GM12864 (cell line): ENCODE measurements at places on chromosomes 16 and 17.

- no peak for DNase-seq
These were observed 11.6 kb downstream of the FBXL19 start for GRCh38 chr16:30934827-30935557.

DNA sequence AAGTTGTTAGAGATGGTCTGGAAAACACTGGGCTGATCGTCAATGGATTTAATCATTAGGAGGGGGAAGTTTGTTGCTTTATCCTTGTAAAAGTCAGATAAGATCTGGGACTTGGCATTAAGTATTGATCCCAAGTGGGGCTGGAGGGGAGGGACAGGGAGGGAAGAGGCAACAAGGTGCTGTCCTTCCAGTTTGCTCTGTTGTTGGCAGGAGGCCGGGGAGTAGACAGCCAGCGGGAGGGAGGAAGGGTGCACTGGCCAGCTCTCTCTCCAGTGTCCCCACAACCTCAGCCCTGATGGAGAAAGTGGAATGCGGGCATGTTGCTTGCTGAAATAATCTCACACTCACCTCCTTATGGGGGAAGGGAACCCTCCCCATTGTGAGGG lies 210.2 kb downstream of the CCDC182 start:
- DNase-seq = no peak

DNA sequence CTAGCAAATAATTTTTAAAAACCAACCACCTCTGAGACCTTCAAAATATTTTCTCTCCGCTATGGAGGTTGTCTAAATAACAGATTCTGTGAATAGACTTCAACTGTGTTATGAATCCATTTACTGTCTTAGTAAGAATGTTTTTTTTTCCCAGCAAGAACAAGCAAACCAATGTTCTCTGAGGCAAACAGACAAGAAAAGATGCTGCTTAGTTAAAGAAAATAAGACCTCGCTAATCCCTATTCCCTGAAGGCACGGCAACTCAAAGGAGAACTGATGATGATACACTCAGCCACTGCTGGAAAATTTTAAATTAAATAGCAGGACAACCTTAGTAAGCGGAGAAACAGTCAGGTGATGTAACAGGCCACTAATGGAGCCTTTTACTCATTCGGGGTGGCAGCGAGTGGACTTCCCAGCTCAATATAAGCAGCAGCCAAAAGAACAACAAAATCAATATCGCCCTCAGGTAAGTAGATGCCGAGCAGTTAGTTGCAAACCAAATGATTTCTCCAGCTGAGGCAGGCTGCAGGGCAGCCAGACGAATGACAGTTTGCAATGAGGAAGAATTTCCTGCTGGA lies 81.8 kb downstream of the CPPED1 start:
- DNase-seq = no peak

- DNase-seq = no peak
These were observed 208.7 kb downstream of the PRKCA start for GRCh38 chr17:66511135-66511534.

DNA sequence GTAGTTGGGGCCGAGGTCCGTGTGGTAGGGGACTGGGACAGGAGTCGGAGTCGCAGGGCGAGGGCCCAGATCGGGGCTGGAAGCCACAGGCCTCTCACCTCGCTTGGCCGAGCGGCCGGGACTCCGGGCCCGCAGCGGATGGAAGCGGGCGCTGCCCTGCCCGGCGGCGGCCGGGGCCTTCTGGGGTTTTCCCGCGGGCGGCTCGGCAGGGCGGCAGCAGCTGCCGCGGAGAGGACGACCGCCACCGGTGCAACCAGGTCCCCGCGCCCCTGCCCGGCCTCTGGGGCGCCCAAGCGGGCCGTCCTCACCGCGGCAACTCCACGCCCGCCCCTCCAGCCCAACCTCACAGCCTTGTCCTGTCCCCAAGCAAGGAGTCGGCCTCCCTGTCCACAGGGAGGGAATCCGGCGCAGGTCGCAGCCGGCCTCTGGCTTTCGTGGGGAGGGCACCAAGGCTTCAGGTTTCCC lies 15.6 kb upstream of the UTP6 start:
- no peak for DNase-seq

- no peak for DNase-seq
These were observed 7.1 kb downstream of the MIEN1 start for GRCh38 chr17:39722965-39723848.

- no peak for DNase-seq
These were observed 345.1 kb upstream of the PSMD7 start for GRCh38 chr16:73951481-73951880.

GRCh38 chr16:18829251-18829650 lies 27.9 kb upstream of the ARL6IP1 start:
- no peak for DNase-seq

GRCh38 chr16:82175627-82176026 lies 5.6 kb upstream of the MPHOSPH6 start:
- DNase-seq = no peak

DNA sequence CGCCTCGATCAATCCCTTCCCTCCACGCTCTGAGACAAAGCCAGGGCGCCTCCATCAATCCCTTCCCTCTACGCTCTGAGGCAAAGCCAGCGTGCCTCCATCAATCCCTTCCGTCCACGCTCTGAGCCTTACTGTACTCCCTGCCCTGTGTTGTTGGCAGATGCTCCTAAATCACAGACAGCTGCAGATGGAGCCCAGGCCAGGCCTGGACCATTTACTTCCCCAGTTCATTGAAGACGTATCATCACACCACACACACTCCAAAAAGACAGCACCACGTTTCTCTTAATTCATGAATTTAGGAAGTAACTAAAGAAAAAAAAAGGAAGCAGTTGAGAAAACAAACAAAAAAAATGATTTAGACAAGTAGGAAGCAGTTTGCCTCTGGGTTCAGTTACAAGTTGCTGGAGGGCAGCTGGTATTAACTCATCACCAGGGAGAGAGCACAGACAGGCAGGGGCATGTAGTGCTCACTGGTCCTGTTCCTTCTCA lies 7.4 kb upstream of the CD300LD start:
- no peak for DNase-seq

GRCh38 chr17:27669136-27669535 lies 38.1 kb downstream of the LGALS9 start:
- no peak for DNase-seq

GRCh38 chr17:64504769-64505339 lies 1.2 kb downstream of the DDX5 start:
- no peak for DNase-seq

- DNase-seq = no peak
These were observed 7.8 kb upstream of the SRL start for GRCh38 chr16:4249530-4250308.

DNA sequence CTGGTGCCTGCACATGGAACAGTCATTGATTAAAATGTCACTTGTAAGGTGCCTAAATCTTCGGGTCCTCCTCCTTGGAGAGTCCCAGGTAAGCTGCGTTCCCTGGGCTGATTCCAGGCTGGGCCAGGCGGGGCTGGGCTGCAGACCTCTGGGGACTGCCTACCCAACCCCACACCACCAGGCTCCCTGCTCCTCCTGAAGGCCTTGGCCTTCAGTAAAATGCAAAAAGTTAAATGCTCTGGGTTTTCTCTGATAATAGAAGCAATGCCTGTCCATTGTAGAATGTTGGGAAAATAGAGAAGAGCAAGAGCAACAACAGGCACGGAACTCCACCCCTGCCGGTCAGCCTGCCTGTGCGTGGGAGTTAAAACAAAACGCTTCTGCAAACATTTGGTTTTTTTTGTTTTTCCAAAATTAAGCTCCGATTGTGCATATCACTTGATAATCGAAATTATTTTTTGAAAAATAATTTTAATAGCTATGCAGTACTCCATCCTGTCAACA lies 363.9 kb downstream of the SEC14L1 start:
- no peak for DNase-seq

DNA sequence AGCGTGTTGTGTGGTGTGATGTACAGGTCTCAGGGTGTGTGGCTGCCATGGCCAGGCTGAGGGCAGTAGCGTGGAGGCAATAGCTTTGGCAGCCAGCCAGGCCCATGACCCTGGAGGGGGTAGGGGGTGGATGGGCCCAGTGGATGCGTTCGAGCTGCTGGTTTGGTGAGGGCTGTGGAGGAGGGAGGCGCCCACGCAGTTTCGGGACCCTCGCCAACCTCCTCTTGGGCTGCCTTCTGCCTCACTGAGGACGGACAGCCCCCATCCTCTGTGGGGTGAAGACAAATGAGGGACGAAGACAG lies 238.6 kb upstream of the GSE1 start:
- DNase-seq = no peak

- DNase-seq = no peak
These were observed 271.3 kb upstream of the ZFHX3 start for GRCh38 chr16:73319261-73319660.

DNA sequence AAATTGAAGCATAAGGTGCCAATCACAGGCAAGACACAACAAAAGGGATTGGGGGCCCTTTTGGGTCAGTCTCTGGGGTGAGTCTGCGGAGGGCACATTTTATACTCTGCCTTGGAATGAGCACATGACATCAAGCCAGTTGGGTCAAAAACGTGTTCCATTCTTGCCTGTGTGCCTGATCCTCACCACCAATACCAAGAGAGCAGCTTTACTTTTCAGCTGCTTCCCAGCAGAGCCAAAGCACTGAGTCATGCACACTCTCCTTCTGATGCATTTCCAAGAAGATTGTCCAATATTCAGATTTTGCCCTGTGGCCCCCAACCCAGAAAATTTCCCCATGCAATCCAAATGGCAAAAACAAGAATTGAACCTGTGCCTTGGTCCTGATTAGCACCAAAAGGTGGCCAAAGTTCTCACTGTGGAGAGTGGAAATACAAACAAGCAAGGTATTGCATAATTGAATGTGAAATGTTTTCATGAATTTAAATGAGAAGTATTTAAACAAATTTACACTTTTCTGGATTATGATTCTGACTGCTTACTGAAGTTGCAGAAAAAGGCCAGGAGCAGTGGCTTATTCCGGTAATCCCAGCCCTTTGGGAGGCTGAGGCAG lies 217.8 kb upstream of the SOX9 start:
- no peak for DNase-seq

DNA sequence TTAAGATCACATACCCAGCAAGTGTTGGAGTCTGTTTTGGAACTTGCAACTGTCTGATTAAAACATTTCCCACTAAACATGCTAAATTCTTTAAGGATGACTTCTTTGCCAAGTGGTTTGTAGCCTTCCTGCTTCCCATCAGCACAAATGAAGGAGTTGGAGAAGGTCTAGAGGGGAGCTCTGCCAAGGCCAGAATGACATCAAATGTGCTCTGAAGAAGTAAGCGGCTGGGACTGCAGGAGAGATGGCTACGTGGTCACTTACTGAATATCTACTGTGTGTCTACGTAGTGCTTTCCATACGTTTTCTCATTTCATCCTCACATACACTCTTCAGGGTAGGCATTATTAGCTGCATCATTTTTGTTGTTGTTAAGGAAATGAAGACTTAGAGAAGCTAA lies 135.7 kb upstream of the NLRP1 start:
- DNase-seq = no peak

- no peak for DNase-seq
These were observed 278.4 kb upstream of the IRX5 start for GRCh38 chr16:54652201-54652770.

- no peak for DNase-seq
These were observed 381 bp upstream of the HSD11B2 start for GRCh38 chr16:67430504-67430976.

DNA sequence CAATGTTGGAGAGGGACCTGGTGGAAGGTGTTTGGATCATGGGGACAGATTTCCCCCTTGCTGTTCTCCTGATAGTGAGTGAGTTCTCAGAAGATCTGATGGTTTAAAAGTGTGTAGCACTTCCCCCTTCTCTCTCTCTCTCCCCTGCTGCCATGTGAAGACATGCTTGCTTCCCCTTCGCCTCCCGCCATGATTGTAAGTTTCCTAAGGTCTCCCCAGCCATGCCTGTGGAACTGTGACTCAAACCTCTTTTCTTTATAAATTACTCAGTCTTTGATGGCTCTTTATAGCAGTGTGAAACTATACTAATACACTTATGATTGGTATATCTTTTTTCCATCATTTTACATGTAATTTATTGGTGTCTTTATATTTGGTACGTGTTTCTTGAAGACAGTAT lies 13.4 kb downstream of the ADGRG5 start:
- no peak for DNase-seq
